ENCODE measurements at places on chromosomes 11 and 22. TPM values are rescaled to one million over a fixed set of nuclear protein-coding genes. Genes with fewer than 3 reads are reported as not detected.

FAM118B gene
- total RNA-seq: 20.0 TPM

- peak; percentile 87 for DNase-seq
Observed at GRCh38 chr22:29306835-29307595, 565 bp downstream of the GAS2L1 start.

- no peak for DNase-seq
Observed at GRCh38 chr11:107570015-107570414, 4.5 kb upstream of the ALKBH8 start.

MRGPRX4 gene
- not detected for total RNA-seq

FTH1 gene
- 254 TPM for total RNA-seq

NFRKB gene
- total RNA-seq: 17.5 TPM

CABP4 gene
- not detected for total RNA-seq

GRCh38 chr11:62573006-62573591, 592 bp downstream of the EEF1G start:
- DNase-seq: no peak

- no peak for DNase-seq
Observed at GRCh38 chr11:103901656-103902055, 134.8 kb upstream of the DDI1 start.

PGM2L1 gene
- 203 TPM for total RNA-seq

SPDYC gene
- total RNA-seq: not detected

OR8K1 gene
- not detected for total RNA-seq

DNA sequence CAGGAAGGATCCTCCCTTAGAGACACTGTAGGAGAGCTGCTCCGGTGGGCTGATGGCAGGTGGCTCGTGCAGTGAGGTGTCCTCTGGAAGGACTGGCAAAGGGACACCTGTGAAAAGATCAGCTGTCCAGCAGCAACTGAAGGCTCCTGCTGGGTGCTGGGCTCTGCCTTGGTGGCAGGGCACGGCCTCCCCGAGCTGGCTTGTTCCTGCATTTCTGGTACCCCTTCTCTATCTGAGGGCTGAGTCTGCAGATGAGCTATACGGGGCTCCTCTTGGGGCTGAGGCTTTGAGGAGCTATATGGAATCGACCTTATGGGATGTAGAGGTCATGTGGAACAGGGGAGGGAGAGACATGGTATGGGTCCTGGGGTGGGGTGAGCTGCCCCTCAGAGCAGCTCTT, 875.8 kb downstream of the BRD1 start:
- no peak for DNase-seq

HTR3B gene
- 0.41 TPM for total RNA-seq

GRCh38 chr11:109552376-109552775, 130.4 kb downstream of the C11orf87 start:
- DNase-seq: no peak

GGTLC2 gene
- not detected for total RNA-seq

DNA sequence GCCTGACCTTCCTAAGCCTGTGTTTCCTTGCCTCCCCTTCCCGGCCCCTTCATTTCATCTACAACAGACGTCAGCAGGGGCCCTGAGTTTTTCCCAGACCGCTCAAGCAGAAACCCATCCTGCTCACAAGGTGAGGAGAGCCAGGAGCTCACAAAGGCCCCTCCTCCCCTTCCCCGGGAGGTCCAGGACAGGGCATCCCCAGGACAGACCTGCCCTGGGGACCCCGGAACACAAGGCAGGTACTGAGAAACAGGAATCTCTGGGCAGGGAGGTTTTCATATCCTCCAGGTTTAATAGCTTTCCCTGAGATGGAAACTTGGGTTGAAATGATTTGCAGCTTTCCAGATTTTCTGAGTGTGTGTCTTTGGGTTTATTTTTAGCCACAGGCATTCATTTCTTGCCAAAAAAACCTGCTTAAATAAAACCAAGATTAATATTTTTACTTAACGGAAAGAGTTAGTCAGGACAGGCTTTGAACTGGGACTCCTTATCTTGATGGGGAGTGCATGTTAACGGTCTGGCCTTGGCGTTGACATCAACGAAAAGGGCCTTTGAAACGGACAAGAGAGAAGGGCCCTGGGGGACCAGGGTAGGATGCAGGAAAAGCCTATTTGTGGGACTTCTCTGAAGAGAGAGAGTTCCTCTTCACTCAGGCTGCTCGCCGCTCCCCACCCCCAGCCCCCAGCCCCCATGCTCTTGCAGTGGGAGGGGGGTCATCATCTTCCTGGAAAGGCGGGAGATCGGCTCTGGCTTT, 38.5 kb downstream of the TIMP3 start:
- DNase-seq: no peak

GGT1 gene
- total RNA-seq: 2.0 TPM

TPBGL gene
- total RNA-seq: not detected

- DNase-seq: no peak
Observed at GRCh38 chr22:39674536-39674935, 104.0 kb downstream of the CACNA1I start.

DNA sequence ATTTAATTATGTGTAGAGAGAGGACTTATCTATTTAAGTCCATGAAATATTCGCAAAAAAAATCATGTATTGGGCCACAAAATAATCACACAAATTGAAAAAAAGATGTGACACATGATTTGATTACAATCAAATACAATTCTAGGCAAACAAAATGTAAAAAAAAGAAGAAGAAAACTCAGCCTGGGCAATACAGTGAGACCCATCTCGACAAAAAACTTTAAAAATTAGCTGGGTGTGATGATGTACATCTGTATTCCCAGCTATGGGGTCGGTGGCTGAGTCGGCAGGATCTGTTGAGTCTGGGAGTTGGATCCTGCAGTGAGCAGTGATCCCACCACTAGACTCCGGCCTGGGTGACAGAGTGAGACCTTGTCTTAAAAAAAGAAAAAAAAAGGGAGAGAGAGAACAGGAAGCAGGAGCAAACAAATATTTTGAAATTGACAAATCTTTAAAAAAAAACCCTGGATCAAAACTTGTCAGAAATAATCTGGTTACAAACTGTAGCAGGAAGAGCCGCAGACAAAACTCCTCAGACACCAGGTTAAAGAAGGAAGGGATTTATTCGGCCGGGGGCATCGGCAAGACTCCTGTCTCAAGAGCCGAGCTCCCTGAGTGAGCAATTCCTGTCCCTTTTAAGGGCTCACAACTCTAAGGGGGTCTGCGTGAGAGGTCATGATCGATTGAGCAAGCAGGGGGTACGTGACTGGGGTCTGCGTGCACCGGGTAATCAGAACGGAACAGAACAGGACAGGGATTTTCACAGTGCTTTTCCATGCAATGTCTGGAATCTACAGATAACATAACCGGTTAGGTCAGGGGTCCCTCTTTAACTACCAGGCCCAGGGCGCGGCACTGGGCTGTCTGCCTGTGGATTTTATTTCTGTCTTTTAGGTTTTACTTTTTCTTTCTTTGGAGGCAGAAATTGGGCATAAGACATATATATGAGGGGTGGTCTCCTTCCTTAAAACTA, 3.3 kb upstream of the TYMP start:
- DNase-seq: no peak

GRCh38 chr11:25597696-25598095, 734.2 kb upstream of the ANO3 start:
- DNase-seq: no peak

- no peak for DNase-seq
Observed at GRCh38 chr11:86477495-86478155, 102.9 kb downstream of the CCDC81 start.

DNA sequence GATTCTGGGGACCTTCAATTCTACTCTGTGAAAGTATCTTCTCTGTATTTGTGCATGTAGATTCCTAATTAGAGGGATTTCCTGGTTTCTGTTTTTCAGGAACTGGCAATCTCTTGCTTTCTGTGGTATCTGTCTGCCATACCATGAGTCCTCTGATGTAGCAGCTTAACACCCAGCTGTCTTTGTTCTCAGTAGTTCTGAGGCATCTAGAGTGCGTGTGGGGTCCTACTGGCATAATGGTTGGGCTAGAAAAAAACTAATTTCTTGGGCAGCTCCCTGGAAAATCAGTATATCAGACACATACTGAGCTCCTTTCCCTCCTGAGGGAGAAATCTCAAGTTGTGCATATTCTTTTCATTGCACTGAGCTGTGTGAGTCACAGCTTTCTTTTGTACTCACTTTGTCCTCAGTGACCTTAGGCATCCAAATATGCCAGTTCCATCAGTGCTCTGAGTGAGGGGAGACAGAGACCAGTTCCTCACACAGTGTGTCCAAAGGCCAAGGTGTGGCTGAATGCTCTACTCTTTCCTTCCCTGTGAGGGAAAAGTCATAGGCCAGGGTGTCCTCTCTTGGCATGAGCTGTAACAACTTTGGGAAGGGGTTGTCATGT, 35.5 kb upstream of the SLC22A24 start:
- DNase-seq: no peak

C11orf97 gene
- total RNA-seq: not detected

- no peak for DNase-seq
Observed at GRCh38 chr11:112694245-112694644, 267.0 kb upstream of the NCAM1 start.

GRCh38 chr11:1906181-1906580, 13.3 kb upstream of the TNNT3 start:
- no peak for DNase-seq

MAPK8IP1 gene
- 88.9 TPM for total RNA-seq

DNA sequence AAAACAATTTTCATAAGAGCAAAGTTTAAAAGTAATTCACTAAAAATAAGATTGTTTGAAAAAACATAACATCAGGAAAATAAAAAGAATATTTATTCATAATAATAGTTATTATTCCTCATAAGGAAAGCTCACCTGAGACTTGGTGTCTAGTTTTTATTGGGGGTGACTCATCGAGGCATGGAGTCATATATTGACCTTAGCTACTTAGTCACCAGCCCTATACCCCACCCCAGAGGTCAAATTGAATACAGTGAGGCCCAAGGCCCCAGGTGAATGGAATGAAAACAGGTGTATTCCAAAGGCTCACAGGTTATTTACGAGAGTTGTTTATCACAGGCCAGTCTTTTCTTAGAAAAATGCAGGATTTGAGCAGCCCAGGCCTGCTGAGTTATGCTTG, 36.9 kb downstream of the CNTF start:
- DNase-seq: no peak

POU2AF2 gene
- total RNA-seq: not detected

DNA sequence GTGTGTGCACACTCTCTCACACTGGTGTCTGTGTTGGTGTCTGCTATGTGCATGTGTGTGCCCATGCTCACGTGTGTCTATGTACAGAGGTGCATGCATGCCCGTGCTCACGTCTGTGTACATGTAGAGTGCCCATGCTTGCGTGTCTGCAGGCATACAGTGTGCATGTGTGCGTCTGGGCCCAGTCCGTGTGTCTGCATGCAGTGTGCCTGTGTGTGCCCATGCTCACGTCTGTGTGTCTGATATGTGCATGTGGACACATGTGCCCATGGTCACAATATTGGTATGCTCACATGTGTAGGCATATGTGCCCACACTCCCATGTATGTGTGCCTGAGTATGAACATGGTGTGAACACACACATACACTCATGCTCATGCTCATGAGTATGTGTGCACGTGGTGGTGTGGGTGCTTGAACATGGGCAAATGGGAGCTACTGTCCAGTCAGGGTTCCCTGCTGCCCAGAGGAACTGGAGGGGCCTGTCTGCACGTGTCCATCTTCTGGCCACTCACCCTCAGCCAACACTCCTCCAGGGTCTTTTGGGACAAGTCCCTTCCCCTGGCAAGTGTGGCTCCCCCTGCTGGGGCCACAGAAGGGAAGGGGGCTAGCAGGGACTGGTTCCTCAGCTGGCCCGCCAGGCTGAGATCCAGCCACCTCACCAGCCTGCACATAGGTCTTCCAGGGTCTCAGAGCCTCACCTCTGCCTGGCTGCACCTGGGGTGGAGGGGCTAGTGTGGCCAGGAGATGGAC, 7.3 kb upstream of the TBX1 start:
- no peak for DNase-seq

OR8A1 gene
- total RNA-seq: not detected

UBQLNL gene
- under 0.01 TPM for total RNA-seq

TREH gene
- total RNA-seq: not detected

DNA sequence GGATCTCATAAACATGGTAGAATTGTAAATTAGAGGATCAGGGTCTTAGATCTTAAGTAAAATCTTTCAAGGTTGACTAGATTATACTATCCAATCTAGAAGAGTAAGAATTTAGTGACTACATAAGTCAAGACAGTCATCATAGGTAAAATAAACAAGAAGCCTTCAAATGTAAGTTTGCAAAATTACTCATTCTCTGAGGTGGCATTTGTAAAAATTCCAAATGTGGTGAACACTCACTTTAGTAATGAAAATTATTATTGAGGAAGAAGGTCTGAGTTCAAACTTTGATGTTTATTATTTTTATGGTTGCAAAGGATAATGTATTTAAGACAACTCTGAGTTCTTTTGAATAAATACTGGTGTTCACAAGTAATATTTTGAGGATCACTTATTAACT, 4.6 kb downstream of the HYLS1 start:
- no peak for DNase-seq

SCARF2 gene
- total RNA-seq: 1.6 TPM

NLRP14 gene
- 0.41 TPM for total RNA-seq

- no peak for DNase-seq
Observed at GRCh38 chr11:77208535-77208934, 80.5 kb downstream of the MYO7A start.

RTN4R gene
- total RNA-seq: 10.2 TPM

MPPED2 gene
- 63.2 TPM for total RNA-seq

DNA sequence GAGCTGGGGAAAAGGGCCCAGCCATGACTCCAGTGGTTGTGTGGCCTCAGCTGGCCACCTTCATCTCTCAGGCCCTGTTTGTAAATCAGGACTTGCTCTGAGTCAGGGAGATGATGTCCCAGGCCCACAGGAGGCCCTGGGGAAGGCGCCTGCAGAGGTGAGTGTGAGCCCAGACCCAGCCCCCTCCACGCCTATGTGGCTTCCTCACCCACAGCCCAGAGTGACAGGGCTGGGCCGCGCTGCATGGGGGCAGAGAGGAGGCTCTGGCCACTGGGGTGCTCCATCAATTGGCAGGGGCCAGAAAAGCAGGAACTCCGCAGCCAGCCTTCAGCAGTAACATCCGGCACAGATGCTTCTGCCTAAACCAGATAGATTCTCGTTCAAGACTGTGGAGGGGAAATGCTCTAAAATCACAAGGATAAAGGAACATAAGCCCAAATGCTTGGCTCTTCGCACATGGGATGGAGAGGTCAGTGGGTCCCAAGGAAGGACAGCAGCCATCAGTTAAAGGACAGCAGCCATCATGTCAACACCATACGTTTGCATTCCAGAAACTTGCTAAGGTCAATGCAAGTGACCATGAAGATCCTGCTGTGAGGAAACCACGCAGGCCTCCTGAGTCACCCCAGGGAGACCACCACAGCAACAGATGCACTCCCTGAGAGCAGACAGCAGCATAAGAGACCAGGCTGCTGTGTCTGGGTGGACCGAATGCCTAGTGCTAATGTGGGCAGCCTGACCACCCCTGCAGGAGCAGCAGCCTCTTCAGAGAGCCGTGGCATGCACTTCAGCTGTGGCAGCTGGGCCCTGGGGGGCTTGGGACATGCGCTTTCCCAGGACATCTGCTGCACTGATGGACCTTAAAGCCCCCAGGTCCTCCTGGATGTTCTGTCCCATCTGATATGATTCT, 28.3 kb downstream of the OSBPL5 start:
- DNase-seq: no peak

Measured in frontal cortex (tissue), 4 donors.